ENCODE measurements at places on chromosomes 4 and X.

DNA sequence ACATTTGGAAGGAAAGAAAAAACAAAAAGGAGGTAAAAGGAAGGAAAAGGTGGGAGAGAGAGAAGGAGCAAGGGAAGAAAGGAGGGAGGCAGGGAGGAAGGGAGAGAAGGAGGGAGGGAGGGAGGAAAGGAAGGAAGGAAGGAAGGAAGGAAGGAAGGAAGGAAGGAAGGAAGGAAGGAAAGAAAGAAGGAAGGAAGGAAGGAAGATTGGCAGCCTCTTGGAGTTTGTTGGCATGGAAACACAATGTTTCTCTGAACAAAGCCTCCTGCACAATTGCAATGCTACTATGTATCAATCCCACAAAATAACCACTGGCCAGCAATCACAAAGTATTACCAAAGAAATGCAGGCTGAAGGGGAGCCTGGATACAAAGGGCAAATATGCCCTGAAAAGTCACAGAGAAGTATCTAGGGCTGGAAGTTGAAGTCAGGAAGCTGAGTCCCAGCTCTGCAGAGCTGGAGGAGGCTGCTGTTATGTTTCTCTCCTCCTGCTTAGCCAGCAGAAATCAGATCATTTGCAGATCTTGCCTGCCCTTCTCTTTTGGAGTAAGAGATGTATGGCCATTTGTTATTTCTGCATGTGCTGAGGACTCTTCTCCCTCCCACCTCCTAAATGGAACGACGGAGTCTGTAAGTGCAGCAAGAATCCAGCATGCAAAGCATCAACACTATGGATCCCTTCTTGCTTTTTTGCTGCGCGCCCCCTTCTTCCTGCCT is 195.9 kb upstream of the LDB2 start:
- H3K36me3 ChIP-seq = no peaks in the 10 kb centered on the region
- DNase-seq = no peak
- no peaks in the 10 kb centered on the region for H3K27me3 ChIP-seq
- H3K27ac ChIP-seq = no peak overlapping the region

- no peaks in the 10 kb centered on the region for H3K4me1 ChIP-seq
- no peak for DNase-seq
- H3K27ac ChIP-seq = no peak overlapping the region
- H3K4me3 ChIP-seq = no peak overlapping the region
These were observed 217.6 kb upstream of the ZFP42 start for GRCh38 chr4:187777954-187778353.

DNA sequence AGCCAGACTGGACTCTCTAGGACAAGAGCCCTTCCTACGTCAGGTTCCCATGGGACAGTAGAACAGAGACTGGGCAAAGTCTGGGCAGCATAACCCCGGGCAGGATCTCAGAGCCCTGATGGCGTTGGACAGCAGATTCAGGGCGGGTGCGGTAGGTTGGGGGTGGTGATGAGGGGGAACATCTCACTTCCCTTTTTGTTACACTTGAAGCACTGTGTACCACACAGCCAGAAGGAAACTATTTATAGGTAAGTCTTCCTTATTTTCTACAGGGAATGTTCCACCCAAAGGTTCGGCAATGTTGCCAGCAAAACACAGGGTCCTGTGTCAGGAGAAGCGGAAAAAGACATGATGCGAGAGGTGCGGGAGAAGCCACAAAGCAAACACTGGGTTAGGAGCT is 54.3 kb downstream of the TSC22D3 start:
- no peak overlapping the region for H3K4me3 ChIP-seq
- no peak for DNase-seq
- H3K36me3 ChIP-seq = no peaks in the 10 kb centered on the region
- peaks cover 2% of the 10 kb centered on the region for H3K27me3 ChIP-seq
- H3K4me1 ChIP-seq = peaks cover 10% of the 10 kb centered on the region
- no peak overlapping the region for H3K27ac ChIP-seq

DNA sequence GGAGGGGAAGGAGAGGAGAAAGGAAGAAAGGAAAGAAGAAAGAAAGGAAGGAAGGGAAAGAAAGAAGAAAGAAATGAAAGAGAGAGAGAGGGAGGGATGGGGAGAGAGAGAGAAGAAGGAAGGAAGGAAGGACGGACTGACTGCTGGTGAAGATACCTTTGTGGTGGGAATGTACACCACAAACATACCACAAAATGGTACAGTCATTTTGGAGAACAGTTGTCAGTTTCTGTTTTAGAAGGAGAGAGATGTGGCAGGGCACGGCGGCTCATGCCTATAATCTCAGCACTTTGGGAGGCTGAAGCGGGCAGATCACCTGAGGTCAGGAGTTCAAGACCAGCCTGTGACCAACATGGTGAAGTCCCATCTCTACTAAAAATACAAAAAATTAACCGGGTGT is 40.0 kb upstream of the SHISA3 start:
- peaks cover 50% of the 10 kb centered on the region for H3K27me3 ChIP-seq
- H3K36me3 ChIP-seq = no peaks in the 10 kb centered on the region
- no peak for DNase-seq
- H3K4me1 ChIP-seq = peaks cover 5% of the 10 kb centered on the region
